Germinal center (tissue), 1 donor: ENCODE measurements at places on chromosomes 4 and X.

GRCh38 chr4:40788331-40788730 lies 38.6 kb downstream of the NSUN7 start:
- no peak for DNase-seq

- peak; percentile 1 for DNase-seq
Observed at GRCh38 chrX:102345916-102346315, 93.9 kb downstream of the NXF2B start.

DNA sequence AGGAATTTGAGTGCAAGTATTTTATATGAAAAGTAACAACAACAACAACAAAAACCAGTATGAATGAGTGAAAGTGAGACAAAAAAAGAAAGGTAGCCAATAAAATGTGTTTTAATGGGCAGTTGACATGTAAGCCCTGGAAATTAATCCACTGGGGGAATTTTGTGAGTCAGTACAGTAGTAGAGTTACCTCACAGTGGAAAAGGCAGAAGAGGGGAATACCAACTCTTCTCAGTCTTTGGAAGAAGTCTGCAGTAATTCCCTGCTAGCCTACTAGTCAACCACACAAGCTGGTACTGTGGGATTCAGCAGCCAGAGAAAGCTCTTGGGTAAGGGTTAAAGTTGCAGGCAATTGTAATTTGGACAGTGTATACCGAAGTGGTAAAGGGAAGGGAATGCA lies 76.3 kb upstream of the IL15 start:
- DNase-seq: no peak

- no peak for DNase-seq
Observed at GRCh38 chrX:122582975-122583305, 601.1 kb upstream of the GRIA3 start.

GRCh38 chr4:118711052-118711451 lies 25.9 kb downstream of the METTL14 start:
- DNase-seq: no peak

DNA sequence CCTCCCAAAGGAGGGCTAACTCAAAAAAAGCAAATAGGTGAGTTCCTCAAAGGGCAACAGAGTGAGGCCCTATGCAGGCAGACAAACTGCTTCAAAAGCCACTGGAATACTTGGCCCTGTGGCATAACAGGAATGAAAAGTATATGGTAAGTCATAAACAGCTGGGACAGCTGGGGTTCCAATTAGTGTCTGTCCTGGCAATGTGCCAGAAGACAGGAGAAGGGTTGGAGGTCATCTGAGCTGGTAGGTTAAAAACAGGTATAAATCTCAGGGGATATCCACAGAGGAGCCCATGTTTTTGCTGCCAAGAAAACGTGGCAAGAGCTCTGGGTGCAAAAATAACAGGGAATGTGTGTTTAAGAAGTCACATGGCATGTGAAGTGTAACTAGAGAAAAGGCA lies 111.6 kb downstream of the APOOL start:
- DNase-seq: no peak

- DNase-seq: no peak
Observed at GRCh38 chrX:65720381-65720964, 53.0 kb downstream of the MSN start.

- DNase-seq: no peak
Observed at GRCh38 chr4:106718548-106718947, 317.6 kb downstream of the DKK2 start.

DNA sequence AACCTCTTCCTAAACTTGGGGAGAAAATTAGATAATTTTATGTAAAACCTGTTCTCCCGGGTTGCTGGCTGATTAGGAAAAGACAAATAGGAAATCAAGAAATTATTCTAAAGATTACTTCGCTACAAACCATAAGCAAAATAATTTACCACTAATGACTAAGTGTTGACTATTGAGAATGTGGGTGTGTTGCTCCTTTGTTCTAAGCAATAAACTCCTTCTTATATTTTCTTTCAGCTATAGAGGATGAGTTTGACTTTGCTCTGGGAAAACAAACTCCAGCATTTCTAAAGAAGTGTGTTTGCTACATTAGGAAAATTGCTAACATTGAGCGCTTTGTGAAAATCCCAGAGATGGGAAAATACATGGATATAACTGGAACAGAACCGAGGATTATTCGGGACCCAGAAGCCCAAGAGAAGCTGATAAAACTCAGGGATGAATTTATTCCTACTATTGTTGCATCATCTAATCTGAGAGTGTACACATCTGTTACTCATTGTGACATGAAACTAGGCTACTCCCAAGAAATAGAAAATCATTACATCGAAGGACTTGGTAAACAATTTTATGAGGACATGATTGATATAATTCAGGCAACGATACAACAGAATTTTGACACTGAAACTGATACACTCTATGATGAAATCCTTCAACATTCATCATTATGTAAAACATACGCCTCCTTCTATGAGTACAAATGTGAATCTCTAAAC lies 194.2 kb downstream of the NWD2 start:
- no peak for DNase-seq

GRCh38 chr4:5753366-5753765 lies 42.4 kb downstream of the EVC start:
- no peak for DNase-seq

DNA sequence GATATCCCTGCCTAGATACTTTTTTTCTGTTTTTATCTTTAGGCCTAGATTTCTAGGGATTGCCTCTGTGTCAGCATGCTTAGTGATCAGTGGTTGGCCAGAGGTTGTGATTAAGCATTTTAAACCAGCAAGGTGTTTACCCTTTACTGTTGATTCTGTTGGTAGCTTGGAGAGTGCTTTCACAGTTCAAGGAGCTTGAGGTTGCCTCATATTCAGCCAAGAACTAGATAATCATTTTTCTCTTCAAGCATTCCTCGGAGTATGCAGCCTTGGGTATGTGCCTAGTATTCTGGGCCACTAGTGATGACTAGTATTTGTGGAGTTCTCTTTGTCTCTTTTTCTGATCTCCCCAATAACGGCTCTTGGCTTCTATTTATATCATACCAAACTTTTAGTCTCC lies 20.4 kb downstream of the APOOL start:
- no peak for DNase-seq

DNA sequence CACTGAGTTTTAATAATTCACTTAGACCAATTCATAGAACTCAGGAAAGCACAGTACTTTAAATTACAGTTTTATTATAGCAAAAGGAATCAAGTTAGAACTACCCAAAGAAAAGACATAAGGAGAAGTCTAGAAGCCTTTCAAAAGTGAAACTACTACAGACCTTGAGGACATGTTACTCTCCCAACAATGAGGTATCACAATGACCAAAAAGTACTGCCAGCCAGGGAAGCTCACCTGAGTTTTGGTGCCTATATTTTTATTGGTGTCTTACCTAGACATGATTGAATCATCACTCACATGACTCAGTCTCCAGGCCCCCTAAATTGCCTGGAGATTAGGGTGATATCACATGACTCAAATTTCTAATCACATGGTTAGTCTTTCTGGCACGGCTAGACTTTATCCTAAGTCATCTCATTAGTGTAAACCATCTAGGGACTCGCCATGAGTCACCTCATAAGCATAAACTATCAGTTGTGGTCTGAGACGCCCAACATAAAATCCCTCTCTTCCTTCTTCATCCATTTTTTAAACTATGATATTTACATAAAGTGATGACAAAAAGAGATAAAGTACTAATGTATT lies 372.3 kb downstream of the TMA16 start:
- no peak for DNase-seq

GRCh38 chr4:64857198-64857597 lies 447.9 kb upstream of the TECRL start:
- no peak for DNase-seq

- DNase-seq: no peak
Observed at GRCh38 chrX:24242649-24243175, 71.2 kb downstream of the SUPT20HL2 start.

DNA sequence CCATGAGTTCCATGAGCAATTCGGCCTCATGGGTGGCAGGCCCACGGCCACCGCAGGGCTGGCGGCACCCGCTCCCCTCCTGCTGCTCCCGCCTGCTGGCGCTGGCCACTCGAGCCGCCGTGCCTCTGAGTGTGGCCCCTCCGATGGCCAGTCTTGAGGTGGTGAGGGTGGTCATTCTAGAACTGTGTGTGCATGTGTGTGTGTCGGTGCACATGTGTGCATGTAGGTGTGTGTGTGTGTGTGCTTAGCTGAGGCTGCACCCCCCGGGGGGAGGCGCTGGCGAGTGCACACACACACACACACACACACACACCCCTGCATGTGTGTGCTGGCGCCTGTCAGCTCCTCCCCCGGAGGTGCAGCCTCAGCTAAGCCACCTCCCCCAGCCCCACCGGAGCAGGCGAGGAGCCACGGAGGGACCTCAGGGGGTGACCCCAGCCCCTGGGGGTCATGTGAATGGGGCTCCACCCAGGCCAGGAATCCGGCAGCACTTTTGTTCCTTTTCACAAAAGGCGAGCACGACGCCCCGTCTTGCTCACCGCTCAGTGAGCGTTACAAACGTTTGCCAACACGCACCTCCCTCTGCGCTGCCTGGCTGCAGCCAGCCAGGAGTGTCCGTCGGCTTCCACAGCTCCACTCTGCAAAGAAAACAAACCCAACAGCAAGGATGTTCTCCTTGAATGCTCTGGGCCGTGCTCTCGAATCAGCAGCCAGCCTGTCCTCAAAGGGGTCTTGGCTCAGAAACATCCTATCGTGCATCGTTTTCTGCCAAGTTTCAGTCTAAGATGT lies 29.9 kb downstream of the FGFRL1 start:
- DNase-seq: no peak

GRCh38 chrX:2867206-2867605 lies 38.5 kb downstream of the GYG2 start:
- no peak for DNase-seq

DNA sequence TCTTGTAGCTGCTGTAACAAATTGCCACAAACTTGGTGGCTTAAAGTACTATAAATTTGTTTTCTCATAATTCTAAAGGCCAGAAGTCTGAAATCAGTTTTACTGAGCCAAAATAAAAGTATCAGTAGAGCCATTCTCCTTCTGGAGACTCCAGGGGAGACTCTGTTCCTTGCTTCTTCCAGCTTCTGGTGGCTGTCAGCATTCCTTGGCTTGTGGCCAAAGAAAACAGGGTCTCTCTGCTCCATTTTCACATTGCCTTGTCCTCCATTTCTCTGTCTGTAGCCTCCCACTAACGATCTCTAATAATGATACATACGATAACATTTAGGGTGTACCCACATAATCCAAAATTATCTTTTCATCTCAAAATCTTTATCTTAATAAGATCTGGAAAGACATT lies 200.4 kb downstream of the MAB21L2 start:
- DNase-seq: no peak

- no peak for DNase-seq
Observed at GRCh38 chrX:21963731-21964405, 23.4 kb downstream of the SMS start.

- no peak for DNase-seq
Observed at GRCh38 chr4:83392562-83392961, 57.9 kb upstream of the HPSE start.

- DNase-seq: no peak
Observed at GRCh38 chr4:75180217-75180616, 247.3 kb downstream of the PARM1 start.

DNA sequence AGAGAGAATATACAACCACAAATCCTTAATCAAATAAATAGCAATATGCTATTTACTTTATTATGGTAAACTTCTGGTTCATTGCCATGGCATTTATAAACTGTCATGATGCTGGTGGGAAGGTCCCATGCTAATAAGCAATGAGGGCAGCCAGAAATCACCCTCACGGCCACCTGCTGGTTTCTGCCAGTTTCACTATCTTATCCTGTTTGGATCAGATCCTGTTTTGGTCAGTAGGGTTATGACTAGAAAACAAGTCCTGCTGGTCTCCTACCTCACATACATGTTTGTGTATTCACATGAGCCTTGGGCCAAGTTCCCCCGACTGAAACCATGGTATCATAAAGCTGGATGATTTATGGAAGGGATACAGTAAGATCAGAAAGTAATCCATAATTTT lies 28.1 kb downstream of the XAGE5 start:
- DNase-seq: no peak

- no peak for DNase-seq
Observed at GRCh38 chrX:16931371-16931770, 15.1 kb upstream of the REPS2 start.

GRCh38 chr4:143372093-143372915 lies 35.6 kb downstream of the GAB1 start:
- DNase-seq: no peak

DNA sequence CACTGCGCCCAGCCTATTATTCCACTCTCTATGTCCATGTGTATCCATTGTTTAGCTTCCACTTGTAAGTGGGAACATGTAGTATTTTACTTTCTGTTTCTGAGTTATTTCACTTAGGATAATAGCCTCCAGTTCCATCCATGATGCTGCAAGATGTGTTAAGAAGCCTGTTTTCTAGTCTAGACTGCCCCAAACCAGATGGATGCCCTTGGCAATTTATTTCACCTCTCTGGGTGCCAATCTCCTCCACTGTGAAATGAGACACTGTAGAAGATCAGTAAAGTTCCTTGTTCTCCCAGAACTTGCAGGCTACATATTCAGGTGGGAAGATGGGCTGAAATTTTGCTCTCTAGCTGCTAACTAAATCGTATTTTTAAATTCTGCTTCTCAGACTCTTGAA lies 72.8 kb downstream of the TSPAN5 start:
- no peak for DNase-seq

DNA sequence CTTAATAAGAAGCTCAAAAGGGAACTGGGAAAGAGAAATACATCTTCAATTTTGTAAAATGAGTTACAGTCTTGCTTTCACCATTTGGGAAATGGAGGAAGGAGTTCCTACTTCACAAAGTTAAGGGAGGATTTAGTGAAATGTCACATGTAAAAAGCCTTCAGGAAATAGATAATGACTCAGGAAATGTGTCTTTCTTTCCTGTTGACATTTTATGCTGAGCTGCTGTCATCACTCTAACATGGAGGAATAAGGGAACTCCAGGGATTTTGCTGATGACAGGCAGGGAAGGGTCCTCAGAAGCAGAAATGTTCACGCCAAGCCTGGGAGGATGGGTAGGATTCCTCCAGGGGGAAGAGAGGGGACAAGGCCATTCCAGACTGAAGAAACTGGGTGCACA lies 251.1 kb downstream of the USP46 start:
- no peak for DNase-seq

DNA sequence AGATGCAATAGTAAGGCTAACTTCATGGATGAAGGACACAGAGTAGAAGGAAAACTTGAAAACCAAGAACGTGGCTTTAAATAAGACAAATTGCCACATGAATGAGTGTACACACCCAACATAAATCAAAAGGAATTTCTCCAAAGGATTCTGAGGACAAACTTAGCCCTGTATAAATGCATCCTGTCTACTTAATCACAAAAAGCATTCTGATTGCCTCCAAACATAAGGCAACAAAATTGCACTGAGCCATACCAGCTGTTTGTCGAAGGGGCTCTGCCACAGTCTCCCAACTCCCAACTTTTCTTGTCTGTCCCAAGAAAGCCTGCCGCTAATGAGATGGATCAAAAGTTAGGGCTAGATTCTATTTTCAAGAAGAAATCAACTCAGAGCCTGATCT lies 194.3 kb downstream of the SOWAHB start:
- no peak for DNase-seq

DNA sequence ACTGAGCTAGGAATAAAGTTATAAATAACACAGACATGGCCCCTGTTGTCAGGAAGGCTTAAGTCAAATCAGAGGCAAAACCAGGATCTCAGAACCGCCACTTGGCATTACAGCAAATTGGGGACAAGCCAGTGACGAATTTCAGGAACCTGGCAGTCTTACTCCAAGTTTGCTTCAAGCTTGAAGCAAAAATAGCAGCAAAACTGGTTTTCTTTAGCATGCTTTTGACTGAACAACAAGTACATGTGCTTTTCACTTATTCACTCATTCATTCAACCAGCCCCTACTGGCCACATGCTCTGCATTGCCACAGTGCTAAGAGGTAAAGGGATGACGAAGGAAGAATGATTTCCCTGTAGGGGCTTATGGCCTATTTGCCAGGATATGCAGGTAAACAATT lies 253.9 kb upstream of the PPARGC1A start:
- DNase-seq: no peak
